ENCODE measurements at places on chromosomes 16 and 17.

DNA sequence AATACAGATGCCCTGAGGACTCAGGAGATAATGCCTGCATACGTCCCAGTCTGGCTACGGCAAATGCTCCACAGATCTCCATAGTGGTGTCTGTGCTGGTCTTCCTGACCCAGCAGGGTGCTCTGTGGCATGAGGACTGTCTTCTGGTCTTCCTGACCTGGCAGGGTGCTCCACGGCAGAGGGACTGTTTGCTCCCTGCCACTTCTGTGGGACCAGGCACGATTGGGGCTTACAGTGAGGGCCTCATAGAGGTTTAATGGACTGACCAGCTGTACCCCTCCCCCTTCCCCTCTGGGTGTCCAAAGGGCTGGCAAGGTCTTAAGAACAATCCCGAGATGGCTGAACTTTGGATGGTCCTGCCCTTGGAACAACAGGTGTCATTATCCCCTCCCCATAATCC, 123.1 kb downstream of the C16orf78 start:
- no peak for DNase-seq

DNA sequence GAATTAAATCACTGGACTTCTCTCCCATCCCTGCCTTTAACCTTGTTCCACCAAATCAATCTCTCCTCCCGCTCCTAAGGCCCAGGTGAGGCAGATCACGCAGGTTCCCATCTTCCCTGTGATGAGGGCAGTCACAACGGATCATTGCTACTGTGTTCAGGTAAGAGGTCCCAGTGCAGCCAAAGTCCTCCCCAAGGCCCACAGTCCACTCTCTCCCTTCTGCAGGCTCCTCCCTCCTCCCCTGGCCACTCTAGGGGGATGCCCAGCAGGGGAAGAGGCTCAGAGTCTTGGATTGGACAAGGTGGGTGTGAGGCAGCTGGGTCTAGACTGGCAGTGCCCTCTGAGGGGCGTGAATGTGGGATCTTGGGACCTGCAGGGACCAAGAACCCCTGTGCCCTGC, 2.6 kb upstream of the ADGRG3 start:
- no peak for DNase-seq

DNA sequence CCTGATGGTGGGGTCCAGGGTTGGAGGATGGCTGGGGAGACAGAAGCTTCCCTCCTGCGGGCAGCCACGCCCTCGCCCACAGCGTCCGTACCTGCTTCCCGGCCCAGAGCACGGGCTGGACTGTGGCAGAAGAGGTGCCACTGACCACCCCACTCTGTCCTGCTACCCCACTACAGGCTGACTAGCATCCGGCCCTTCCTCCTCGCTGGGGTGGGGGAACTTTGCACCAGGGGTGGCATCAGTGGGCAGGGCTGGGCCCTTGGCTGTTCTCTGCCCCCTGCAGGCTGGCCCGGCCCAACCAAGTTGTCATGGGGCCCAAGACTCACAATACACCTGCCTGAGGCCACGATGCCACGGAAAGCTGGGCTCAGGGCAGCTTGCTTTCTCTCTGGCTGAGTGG, 73.0 kb downstream of the KLHDC4 start:
- no peak for DNase-seq

DNA sequence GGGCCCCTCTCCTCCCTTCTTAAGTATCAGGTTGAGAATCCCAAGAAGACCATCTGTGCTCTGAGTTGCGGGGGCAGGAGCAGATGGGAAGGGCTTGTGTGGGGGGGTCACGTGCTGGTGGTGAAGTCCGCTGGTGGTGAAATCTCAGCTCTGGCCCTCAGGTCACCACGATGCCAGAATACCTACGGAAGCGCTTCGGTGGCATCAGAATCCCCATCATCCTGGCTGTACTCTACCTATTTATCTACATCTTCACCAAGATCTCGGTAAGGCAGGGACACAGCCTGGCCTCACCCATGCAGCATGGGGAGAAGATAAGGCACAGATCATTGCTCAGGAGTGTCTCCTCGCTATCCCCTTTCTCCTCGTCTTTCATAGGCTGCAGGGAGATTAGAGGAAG, 29.7 kb downstream of the SLC5A11 start:
- DNase-seq: no peak

- peak; percentile 66 for DNase-seq
These were observed 817 bp downstream of the NDUFAF8 start for GRCh38 chr17:81239714-81240555.

GRCh38 chr16:77993111-77993985, 29.0 kb upstream of the CLEC3A start:
- no peak for DNase-seq

- DNase-seq: no peak
These were observed 32.5 kb downstream of the PHKB start for GRCh38 chr16:47493381-47494337.

DNA sequence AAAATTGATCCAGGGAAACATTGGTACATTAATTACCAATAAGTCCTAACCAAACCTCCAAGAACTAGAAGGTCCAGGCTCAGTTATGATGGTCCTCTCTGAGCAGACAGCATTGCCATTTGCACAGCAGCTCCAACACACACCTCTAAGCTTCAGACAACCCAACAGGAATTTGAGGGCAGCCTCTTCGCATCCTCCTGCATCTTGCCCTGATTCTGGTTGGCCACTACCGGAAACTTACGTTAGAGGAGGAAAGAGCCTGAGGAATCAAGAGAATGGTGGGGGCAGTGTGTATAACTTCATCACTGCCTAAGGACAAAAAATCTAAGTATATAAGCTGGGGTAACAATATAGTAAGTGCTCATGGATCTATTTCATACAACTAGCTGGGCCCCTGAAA, 15.7 kb downstream of the FAM117A start:
- DNase-seq: no peak

DNA sequence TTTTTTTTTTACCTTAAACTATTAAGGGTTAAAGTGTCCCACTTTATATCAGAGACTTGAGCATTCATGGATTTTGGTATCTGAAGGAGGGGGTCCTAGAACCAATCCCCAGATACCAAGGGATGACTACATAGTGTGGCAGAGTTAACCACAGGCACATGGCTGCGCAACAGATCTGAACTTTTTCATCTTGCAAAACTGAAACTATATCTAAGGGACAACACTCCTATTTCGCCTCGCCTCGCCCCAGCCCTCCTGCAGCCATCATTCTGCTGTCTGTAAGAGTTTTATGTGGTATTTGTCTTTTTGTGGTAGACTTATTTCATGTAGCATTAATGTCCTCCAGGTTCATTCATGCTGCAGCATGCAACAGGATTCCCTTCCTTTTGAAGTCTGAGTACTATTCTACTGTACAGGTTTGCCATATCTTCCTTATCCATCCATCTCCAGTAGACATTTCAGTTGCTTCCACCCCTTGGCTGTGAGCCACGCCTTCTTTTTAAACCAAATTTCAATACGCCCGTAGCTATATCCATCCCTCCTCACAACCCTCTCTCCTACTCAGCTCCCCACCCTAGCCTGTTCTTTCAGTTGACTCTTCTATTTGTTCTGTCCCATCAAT, 53.2 kb downstream of the AMFR start:
- DNase-seq: no peak

DNA sequence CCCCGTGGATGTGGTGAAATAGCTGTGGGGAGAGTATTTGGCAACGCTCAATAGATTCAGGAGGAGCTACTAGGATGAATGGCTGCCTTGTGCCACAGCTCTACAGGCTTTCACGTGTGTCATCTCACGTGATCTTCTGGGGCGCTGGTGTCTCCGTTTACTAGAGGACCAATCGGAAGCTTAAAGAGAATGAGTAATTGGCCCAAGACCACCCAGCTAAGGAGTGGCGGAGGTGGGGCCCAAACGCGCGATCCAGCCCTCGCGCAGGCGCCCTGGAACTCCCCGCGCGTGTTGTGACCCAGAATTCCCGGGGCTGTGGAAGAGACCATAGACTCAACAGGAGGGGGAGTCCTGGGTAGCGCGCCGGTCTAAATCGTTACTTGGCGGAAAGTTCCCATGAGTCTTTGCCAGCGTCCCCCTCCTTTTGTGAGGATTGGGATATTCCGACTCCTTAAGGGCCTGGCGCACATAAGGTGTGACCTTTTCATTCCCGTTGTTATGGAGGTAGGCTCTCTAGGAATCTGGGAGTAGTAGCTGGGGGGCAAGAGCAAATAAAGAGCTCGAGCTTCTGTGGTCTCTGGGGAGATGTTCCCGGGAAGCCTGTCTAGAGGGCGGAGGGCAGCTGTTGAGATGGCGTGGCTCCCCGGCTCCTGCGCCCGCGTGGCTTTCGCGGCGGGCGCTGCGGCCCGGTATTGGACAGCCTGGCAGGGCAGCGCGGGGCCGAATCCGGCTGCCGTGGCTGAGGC, 23.4 kb downstream of the TRPV2 start:
- DNase-seq: peak; percentile 92

- DNase-seq: no peak
These were observed 8.4 kb upstream of the RAB37 start for GRCh38 chr17:74728702-74729075.

DNA sequence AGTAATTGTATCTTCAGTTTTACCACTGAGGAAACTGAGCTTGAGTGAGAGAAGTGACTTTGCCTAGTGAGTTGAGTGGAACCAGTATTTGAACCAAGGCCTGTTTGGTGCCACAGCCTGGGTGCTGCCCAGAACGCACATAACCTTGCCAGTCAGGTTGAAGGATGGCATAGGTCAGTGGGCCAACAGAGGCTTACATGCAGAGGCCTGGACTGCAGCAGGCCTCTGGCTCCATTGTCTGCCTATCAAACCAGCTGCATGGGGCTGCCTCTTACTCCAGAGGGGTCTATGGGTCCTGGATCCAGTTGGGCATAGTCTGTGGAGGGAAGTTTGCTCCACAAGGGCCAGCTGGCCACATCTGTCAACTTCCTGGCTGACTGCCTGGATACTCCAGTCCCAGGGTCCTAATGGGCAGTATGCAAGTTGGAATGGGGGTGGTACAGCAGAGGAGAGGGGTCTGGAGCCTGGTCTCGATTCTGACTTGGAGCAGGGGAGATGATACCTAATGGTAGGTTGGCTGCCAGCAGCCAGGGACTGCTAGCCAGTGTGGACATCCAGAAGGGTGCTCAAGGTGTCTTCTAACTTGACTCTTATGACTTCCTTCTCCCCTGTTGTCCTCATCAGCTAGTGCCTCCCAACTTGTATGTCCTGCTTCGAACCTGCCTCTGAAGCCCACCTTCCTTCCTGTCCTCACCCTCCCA, 11.1 kb upstream of the RNF112 start:
- DNase-seq: no peak

- DNase-seq: no peak
These were observed 113.4 kb upstream of the CDH8 start for GRCh38 chr16:62149631-62150030.

- DNase-seq: no peak
These were observed 390.4 kb downstream of the UTP18 start for GRCh38 chr17:51650772-51651171.

DNA sequence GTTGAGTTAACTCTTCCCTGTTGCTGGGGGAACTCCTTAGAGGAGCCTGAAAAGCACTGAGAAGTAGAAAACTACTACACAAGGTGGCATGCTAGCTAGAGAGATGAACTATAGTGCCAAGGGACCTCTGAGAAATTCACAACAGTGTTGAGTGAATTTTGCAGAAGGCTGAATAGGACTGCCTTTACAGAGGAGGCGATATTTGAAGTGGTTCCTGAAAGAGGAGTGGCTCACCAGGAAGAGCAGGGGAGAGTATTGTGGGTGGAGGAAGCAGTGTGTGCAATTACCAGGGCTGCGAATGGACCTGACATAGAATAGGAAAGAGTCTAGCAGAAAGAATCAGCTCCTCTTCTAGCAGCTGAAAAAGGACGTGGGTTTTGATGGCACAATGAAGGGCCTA, 66.4 kb downstream of the CDK5R1 start:
- no peak for DNase-seq

- no peak for DNase-seq
These were observed 412.3 kb downstream of the MAF start for GRCh38 chr16:79188115-79188738.

GRCh38 chr16:58661199-58661830, 23.3 kb downstream of the SLC38A7 start:
- no peak for DNase-seq

DNA sequence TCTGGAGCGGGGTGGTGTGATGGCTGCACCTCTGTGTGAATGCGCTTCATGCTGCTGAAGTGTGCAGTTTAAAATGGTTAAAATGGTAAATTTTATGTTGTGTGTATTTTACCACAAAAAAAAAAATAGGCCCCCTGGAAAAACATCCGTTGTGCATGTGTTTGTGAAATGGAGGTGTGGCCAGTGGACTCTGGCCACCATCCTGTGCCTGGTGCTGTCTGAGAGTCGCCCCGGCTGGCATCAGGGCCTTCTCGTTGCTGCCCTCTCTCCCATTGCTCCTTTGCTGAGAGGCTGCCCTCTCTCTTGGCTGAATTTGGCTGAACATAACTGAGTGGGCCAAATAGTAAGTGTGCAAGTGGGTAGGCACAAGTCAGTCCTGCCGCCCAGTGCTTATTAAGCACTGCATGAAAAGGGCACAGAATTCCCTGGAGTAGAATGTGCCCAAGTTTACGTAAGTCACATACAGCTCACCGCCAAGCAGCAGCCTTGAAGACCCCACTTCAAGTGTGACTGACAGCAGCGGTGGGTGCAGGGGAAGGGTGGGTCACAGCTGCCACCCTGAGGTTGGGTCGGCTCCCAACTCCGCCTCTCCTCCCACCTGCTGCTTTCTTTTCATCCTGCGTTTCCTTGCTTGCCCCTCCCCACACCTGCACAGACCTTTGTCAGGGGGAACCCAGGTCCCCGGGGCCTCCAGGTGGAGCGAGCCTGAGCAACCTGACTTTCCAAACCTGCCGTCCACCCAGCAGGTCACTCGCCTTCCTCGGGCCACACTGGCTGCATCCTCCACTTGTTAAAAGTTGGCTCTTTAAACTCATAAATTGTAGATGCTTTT, 46.8 kb downstream of the FOXK2 start:
- DNase-seq: no peak

- DNase-seq: no peak
These were observed 5.5 kb upstream of the TCF25 start for GRCh38 chr16:89867918-89868317.

GRCh38 chr17:44847586-44847985, at the start of gene HIGD1B:
TSS of gene HIGD1B (plus strand) at chr17:44847883. CDS start at chr17:44848153, 270 bp downstream.
- DNase-seq: no peak

DNA sequence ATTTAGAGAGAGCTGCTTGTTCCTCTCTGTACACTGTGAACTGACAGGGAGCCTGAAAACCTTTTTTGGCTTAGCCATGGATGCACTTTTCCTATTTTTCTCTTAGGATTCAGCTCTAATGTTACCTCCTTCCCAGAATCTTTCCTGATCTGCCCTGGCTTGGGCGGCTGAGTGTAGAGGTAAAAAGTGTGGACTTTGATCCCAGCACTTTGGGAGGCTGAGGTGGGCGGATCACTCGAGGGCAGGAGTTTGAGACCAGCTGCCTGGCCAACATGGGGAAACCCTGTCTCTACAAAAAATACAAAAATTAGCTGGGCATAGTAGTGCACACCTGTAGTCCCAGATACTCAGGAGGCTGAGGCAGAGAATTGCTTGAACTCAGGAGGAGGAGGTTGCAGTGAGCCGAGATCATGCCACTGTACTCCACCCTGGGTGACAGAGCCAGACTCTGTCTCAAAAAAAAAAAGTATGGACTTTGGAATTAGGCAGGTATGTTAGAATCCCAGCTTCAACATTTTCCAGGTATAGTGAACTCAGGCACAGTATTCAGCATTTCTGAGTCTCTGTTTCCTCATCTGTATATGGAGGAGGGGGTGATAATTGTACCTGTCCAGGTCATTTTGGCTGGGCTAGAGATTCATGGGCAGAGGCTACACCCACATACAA, 212.5 kb upstream of the EEF2KMT start:
- DNase-seq: no peak

GRCh38 chr16:9363520-9363919, 272.1 kb downstream of the HAPSTR1 start:
- DNase-seq: no peak

Data from stimulated activated CD4-positive, alpha-beta T cell treated with anti-CD3 and anti-CD28 coated beads, Interleukin-4, amount 100 ng/mL, for 1 hour (primary cell).